AG04449 (cell line): ENCODE measurements at places on chromosomes 11 and 22.

DNA sequence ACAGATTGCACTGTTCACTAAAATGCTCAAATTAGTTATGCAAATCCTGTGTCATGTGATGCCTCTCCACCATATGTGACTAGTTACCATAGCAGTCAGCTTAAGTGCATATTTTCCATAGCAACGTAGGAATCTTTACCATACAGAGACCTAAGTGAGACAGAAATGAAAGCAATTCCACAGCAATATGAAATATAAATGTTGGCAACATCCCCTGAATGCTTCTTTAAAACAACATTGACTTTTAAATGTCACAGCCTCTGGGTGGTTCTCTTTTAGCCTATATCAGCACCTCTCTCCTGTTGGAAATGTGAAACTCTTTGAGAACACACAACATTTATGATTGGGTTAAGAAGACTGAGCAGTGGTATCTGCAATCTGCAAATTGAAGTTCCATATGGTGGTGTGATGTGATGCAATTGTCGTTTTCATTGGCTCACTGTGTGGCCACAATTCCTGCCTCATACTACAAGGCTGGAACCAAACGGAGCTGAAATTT is 814.6 kb downstream of the DLG2 start:
- no peak for DNase-seq

DNA sequence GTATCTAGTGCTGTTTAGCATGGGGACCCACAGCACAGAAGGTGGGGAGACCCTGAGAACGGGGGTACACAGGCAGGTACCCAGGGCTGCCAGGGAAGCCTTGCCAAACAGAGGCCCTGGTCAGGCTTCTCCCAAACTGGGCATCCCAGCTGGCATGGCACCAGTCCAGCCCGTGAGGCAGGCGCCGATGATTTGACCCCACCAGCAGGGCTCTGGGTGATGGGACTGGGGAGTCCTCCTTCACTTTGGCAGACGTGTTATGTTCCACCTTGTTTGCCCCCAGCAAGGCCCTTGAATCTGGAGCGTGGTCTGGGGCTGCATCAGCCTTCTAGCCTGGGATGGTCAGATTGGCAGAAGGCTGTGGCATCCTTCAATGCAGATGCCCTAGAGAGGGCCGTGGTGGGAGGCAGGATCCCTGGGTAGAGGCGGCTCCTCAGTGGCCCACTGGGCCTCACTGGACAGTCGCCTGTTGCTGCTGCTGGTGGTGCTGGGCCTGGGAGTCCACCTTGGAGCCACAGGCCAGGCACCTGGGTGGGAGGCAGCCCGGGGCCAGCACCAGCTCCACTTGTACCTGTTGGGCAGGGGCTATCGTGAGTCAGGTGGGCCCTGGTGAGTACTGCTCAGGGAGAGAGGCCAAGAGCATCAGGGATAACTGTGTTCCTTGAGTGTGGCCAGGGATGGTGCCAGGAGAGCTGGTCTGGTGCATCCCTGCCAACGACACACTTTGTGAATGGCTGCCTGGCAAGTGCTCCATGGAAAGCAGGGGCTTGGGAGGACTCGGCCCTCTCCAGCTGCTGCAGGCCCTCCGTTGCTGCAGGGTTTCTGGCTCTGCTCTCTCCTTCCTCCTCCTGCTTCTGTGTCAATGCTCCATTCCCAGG is 3.3 kb downstream of the ADORA2A start:
- DNase-seq = no peak

DNA sequence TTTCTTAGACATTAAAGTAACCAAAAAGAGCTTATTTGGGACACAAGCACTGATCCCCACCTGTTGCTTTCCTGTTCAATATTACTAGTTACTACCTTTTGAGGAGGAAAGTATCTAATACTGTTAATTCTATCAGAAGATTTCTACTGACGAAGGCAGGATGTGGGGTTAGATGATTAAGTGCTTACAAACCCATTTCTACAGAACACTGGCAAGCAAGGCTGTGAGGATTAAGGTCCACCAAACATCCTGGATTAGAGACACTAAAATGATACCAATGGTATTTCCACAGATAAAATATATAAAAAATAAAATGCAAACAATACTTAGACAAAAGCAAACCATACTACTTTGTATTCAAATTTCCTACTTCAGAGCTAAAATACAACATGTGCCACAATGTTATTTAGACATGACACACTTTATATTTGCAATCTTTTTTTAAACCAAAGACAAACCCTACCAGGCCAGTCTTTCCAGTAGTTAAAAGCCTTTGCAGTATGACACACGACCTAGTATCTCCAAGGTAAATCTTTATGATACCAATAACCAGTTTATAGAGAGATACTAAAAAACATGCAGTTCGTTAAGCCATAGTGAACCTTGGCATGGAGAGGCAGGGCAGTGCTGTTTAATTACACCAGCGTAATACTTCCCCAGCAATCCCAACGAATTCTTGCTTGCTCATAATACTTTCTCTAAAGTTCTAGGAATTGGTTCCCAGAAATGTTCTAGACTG is 71.2 kb upstream of the TP53AIP1 start:
- DNase-seq = no peak

DNA sequence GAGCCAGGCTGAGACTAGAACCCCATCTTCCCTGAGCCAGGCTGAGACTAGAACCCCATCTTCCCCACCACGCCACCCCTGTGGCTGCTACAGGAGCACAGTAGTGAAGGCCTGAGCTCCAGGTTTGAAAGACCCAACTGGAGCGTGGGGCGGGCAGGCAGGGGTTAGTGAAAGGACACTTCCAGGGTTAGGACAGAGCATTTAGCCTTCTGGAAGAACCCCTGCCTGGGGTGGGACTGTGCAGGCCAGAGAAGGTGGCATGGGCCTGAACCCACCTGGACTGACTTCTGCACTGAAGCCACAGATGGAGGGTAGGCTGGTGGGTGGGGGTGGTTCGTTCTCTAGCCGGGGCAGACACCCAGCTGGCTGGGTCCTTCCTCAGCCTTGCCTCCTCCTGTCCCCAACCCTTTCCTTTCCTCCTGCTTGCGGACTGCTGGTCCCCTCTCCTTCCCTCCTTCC is 24.1 kb downstream of the SUN2 start:
- no peak for DNase-seq

DNA sequence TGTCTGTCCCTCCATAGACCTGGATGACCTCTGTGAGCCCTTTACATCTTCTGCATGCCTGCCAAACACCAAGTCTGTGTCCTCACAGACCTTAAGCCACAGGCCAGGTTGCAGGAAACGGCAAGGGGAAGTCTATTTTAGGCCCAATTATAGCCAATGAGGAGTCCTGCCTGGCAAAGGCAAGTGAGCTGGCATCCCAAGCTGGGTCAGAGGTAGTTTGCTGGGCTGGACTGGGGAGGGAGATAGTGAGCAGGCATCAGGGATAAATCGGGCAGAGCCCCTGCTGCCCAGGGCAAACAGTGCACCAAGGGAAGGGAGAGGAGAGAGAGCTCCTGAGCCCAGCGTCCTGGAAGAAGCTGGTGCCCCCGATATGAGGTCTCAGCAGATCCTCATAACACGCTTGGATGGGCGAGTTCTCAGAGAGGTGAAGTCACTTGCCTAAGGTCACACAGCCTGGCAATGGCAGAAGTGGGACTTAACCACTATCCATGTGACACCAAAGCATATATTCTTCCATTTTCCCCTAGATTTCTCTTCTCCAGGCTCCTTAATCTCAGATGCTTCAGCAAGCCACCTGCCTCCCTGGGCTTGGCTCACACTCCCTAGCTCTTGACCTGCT is 3.7 kb upstream of the RELT start:
- DNase-seq = no peak

DNA sequence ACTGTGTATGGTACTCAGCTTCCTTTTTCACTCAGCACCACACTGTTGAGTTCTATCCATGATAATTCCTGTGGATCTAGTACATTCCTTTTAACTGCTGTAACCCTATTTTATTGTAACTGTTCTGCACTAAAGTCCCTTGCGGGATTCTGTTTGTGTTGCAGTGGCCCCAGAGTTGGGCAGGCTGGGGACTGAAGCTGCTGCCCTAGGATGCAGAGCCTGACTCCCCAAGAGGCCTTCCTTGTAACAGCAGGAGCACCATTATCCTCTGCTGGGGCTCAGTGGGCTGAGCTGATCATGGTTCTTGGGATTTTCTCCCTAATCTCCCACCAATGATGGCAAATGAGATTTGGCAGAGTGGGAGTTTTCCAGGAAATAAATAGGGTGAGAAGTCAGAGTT is 77.7 kb downstream of the CABIN1 start:
- no peak for DNase-seq

GRCh38 chr22:39297490-39298240 is 21.8 kb downstream of the RPL3 start:
- no peak for DNase-seq

DNA sequence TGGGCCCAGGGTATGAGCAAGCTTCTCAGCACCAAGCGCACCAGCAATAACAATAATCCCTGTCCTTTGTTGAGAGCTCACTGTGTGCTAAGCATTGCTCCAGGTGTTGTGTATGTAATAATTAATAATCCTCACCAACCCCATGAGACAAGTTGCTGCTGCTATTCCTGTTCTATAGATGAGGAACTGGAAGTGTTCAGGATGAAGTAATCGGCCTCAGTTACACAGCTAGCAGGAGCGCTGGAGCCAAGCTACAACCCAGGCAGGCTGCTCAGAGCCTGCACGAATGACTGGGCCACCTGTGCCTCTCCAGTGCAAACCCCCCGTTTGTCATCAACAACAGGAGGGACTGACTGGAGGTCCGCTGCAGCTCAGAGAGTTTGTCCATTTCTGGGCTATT is 35.2 kb upstream of the CECR2 start:
- DNase-seq = no peak

DNA sequence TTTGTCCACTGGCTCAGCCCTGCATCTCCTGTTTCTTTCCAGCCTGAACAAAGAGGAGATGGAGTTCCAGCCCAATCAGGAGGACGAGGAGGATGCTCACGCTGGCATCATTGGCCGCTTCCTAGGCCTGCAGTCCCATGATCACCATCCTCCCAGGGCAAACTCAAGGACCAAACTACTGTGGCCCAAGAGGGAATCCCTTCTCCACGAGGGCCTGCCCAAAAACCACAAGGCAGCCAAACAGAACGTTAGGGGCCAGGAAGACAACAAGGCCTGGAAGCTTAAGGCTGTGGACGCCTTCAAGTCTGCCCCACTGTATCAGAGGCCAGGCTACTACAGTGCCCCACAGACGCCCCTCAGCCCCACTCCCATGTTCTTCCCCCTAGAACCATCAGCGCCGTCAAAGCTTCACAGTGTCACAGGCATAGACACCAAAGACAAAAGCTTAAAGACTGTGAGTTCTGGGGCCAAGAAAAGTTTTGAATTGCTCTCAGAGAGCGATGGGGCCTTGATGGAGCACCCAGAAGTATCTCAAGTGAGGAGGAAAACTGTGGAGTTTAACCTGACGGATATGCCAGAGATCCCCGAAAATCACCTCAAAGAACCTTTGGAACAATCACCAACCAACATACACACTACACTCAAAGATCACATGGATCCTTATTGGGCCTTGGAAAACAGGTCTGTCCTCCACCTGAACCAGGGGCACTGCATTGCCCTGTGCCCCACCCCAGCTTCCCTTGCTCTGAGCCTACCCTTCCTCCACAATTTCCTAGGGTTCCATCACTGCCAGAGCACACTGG is 5.0 kb downstream of the FTH1 start:
- DNase-seq = no peak

DNA sequence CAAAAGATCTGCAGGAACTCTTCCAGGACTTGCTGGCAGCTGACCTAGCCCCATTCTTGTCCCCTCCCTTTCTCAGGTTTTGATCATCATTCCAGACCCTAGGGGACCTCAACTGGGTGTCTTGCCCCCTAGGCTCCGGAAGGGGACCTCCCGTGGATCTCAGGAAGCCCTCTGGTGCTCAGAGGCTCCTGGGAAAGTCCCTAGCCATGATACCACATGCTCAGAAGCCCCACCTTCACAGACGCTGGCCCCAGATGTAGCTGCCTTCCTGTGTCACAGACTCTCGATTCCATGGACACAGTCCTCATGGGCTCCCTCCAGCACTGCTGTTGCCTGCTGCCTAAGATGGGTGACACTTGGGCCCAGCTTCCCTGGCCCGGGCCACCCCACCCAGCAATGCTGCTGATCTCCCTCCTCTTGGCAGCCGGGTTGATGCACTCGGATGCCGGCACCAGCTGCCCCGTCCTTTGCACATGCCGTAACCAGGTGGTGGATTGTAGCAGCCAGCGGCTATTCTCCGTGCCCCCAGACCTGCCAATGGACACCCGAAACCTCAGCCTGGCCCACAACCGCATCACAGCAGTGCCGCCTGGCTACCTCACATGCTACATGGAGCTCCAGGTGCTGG is at the start of gene LRRC55:
LRRC55 (plus strand) TSS at position 276 of the 628 bp plus-strand sequence; CDS start at position 346, 70 bp downstream.
- no peak for DNase-seq

- peak; percentile 42 for DNase-seq
Observed at GRCh38 chr11:73185680-73186293, 32.3 kb upstream of the P2RY2 start.

- DNase-seq = no peak
Observed at GRCh38 chr11:102575012-102575411, 44.5 kb upstream of the MMP7 start.

DNA sequence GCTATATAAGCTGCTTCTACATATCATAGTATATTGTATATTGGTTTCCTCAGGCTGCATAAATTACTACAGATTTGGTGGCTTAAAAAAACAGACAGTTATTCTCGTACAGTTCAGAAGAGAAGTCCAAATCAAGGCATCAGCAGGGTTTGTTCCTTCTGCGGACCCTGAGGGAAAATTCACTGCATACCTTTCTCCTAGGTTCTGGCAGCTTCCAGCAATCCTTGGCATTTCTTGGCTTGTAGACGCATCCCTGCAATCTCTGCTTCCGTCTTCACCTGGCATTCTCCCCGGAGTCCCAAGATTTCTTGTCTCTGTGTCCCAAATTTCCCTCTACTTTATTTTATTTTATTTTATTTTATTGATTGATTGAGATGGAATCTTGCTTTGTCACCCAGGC is 142.8 kb downstream of the COMMD9 start:
- DNase-seq = no peak

GRCh38 chr22:38467904-38468442 is at the start of gene KDELR3:
KDELR3 (plus strand) TSS chr22:38468096; CDS start chr22:38468234, 138 bp downstream.
- DNase-seq = no peak

- DNase-seq = no peak
Observed at GRCh38 chr11:14106303-14107049, 144.0 kb downstream of the SPON1 start.

GRCh38 chr22:47044722-47045535 is 282.5 kb downstream of the TBC1D22A start:
- no peak for DNase-seq

DNA sequence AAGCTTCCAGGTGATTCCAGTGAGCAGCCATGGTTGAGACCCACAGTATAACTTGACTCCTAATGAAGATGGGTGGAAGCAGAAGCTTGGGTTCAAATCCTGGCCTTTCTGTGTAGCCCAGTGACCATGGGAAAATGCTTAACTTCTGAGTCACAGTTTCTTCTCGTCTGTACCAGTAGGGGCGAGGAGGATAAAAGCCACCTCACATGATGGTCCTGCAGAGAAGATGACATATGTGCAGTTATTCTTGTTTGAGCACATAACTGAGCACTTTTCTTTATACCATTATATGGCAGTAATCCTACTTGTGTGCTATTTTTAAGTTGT is 4.9 kb downstream of the TMEM109 start:
- DNase-seq = no peak
